ENCODE measurements at places on chromosomes 7 and 10.

- DNase-seq: no peak
Observed at GRCh38 chr10:112801004-112801403, 149.0 kb upstream of the TCF7L2 start.

DNA sequence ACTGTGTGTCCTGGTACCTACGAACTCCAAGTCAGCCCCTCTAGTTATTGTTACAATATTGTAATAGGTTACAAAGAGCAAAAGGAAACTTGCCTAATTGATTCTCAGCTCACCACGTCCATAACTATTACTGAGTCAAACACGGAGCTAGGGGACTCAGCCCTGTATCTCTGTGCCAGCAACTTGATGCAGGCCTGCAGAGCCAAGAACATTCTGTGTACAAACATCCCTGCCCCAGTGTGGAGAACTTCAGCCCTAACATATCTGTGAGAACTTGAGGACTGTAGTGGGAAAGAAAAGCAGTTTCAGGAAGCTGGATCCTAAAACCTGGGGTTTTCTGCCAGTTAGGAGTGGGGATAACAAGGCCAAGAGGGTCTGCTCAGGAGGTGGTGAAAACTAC is 114.9 kb upstream of the PRSS58 start:
- DNase-seq: no peak

DNA sequence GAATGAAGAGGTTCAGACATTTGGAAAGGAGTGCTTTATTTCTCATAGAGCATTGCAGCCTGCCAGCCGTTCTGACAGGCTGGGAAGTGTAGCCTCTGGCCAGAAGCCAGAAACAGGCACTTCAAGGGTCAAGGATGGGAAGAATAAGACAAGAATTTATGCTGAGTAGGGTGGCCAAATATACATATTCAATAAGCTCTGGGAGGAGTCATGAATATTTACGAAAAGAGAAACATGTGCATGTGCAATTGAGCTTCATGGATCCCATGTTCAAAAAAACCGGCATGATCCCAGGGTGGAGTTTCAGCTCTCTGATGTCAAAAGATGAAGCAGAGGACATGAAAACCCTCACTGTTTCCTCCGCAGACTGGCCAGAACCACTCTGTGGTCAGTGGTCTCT is 32.9 kb downstream of the TLX1 start:
- no peak for DNase-seq

DNA sequence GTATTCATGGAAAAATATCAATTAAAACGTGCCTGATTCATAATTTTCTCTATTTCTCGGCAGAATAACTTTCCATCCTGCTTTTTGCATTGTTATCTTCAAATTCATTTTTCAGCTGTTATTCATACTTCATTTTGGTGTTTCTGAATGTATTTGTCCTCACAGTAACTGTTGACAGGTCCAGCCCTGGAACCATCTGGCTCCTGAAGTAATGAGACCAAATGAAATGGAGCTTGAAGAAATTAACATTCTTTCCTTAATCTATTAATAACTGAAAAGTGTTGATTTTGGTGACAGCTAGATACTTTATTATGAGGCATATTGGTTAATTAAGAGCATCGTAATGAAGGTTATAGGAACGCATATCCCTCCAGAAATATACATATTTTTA is 257.0 kb upstream of the MINDY3 start:
- no peak for DNase-seq

- DNase-seq: no peak
Observed at GRCh38 chr10:121540732-121541395, 57.4 kb downstream of the FGFR2 start.

- DNase-seq: no peak
Observed at GRCh38 chr10:32051926-32052325, 4.3 kb downstream of the KIF5B start.

DNA sequence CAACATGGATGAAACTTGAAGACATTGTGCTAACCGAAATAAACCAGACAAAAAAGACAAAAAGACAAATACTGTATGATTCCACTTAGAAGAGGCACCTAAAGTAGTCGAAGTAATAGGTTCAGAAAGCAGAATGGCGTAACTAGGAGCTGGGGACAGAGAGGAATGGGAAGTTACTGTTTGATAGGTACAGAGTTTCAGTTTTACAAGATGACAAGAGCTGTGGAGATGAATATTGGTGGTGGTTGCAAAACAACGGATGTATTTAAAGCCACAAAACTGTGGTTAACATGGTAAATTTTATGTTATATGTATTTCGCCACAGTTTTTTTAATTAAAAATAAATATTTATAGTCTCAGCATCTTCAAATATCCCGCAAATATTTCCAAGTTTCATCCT is 64.1 kb upstream of the DIP2C start:
- DNase-seq: no peak

Measured in stimulated activated CD8-positive, alpha-beta memory T cell treated with anti-CD3 and anti-CD28 coated beads, Interleukin-15, amount 100 ng/mL, for 24 hours (primary cell).